Breast epithelium (tissue), 4 donors: ENCODE measurements at places on chromosomes 7 and 10.
A peak's percentile ranks its signal among the peaks of the same experiment; 100 is the strongest.

DNA sequence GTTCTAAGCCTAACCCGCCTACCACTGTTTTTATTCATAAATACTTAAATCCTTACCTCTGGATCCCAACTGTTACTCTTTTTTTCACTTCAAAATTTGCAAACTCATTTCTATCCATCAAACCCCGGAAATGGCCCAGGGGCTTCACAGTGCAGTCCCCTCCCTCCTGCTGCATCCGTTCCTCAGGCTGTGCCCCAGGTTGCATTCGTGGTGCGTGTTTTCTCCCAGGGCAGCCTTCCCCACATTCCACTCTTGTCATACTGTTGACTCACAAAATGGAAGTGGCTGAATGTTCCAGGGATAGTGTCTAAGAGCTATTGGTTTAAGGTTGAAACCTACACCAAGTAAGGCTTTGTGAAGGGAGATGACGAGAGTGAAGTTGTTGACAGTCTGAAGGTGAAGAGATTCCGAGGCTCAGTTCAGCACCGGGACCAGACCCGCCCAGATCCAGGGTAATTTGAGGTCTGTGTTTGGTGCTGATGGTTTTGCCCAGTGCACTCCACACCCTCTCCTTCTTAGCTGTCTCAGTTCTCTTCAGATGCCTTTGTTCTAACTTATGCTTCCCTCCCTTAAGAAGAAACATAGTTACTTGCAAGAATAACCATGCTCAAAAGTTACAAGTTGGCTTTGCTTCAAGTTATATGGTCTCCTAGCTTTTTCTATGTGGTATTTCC lies 7.7 kb downstream of the INSIG1 start:
- no peak for DNase-seq

GRCh38 chr7:135706858-135707569 lies 21.0 kb downstream of the SLC13A4 start:
- no peak for DNase-seq

- DNase-seq = no peak
These were observed 49.2 kb upstream of the KCNMA1 start for GRCh38 chr10:77686650-77687417.

DNA sequence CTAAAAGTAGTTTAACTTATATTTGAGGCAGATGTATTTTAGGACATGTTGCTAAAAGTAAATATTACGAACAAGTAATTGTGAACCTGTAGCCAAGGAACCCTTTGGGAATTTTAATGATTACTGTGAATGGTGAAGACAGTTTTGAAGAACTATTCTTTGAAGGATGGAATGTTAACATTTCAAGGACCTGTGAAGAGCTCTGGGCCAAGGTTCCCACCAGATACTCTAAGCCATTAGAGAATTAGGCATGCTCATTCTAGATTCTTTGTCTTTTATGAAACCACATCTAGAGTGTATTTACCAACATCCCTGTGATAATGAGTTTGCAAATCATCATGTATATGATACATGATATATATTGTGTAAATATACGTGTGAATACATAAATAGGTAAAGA lies 99.8 kb downstream of the SEPTIN7 start:
- DNase-seq = no peak

DNA sequence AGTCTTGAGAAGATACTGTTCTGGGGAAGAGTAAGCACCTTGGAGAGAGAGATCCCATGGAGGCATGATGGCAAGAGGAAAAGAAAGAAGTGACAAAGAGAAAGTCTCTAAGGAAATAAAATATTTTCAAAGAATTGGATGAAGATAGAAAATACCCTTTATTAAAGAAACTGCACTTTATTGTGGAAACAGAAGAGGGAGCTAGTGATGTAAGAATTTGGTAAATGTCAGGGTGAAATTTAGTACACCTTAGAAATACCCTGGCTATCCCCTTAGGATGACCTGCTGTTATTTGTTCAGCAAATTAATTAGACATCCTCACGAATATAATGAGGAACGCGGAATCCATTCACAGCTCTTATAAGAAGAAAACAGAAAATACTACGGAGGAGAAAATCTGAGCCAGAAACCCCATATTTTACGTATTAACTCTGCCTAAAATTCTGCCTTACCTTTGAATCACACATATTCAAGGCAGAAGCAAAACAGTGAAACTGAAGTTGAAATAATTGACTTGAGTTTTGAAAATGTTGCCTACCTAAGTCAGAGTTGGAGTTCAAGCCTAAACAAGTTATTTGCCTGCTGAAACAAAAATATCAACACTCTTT lies 90.7 kb downstream of the TFPI2 start:
- no peak for DNase-seq

DNA sequence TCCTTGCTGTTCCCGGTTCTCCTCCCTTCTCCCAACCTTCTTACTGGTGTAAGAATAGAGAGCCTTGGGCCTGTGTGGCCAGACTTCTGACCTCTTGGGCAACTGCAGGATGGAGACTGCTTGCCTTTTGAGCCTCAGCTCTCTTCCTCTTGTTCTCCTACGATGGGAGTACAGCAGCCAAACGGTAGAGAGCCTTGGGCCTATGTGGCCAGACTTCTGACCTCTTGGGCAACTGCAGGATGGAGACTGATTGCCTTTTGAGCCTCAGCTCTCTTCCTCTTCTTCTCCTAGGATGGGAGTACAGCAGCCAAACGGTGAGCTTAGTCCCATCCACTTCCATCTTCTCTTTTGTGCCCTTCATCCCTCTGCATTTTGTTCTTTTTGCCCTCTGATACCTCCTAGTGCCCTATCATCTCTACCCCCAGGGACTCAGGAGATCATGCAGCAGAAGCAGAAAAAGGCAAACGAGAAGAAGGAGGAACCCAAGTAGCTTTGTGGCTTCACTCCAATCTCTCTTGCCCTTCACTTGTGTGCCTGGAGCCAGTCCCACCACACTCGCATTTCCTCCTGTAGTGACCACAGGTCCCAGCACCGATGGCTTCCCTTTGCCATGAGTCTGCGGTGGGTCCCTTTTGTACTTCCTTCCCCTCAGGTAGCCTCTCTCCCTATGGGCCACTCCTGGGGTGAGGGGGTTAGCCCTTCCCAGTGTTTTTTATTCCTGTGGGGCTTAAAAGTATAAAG lies 15.3 kb downstream of the SLC25A13 start:
- DNase-seq = no peak

- DNase-seq = peak; percentile 39
These were observed 52.7 kb upstream of the ELN start for GRCh38 chr7:73974948-73975926.

DNA sequence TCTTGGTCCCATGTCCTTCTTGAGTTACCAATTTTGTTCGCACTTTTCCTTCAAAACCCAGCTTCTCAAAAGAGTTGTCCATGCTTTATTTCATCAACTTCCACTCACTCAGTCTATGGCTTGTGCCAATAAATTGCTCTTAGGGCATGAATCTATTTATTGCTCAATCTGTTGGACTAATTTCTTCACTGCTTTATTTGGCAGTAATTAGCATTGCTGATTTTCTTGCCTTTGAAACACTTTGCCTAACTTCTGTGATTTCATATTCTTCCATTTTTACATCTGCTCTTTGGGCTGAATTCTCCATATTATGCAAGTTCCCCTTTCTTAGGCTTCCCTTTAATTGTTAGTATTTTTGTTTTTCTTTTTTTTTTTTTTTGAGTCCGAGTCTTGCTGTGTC lies 16.8 kb downstream of the DLD start:
- DNase-seq = no peak

GRCh38 chr10:81177651-81178244 lies 640.0 kb downstream of the SH2D4B start:
- DNase-seq = no peak

DNA sequence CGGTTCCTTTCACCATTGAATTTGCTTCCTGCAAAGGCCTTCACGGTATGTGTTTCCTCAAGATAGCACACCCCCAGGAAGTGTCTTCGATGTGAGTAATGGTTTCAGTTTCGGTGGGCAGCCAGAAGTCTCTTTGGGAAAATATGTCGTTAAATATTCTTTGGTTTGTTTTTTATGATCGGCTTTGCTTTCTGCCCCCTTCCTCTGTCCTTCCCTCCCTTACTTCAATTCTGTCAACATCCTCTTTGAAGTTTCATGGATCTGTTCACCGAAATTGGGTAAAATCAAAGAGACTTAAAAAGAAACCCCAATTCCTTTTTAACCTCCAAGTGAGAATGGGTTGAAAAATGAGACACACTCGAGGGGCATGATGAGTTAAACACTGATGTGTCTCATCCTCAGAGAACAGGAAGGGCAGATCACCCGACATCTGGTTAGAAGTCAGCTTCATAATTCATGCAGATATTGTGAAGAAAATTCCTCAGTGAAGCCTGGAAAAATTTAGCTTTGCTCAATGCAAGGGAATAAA lies 170.8 kb upstream of the HABP2 start:
- no peak for DNase-seq

- peak; percentile 49 for DNase-seq
These were observed 4.3 kb downstream of the HOXA10 start for GRCh38 chr7:27169658-27170425.

DNA sequence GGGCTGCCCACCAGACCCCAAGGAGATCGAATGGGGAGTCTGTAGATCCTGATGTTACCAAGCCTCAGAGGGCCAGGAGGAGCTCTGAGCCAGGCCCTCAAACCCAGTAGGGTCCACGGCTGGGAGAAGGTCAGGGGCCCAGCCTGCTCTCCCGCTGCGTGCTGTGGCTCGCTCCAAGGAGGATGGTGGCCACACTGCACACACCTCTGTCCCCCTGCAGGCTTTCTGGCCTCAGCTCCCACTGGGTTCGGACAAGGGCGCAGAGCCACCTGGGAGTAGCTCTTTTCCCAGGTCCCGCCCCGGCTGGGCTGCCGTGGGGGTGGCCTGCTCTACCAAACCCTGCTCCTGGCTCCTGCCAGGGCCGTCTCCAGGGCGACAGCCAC lies 175.8 kb downstream of the ZNF248 start:
- DNase-seq = no peak

- DNase-seq = no peak
These were observed 18.2 kb upstream of the HECTD2 start for GRCh38 chr10:91391920-91392319.

- no peak for DNase-seq
These were observed 97.7 kb downstream of the NRCAM start for GRCh38 chr7:108358553-108358952.

GRCh38 chr7:48411619-48412018 lies 240.4 kb downstream of the ABCA13 start:
- DNase-seq = no peak

- no peak for DNase-seq
These were observed 608.8 kb downstream of the PARD3 start for GRCh38 chr10:34206078-34206934.

- DNase-seq = no peak
These were observed 138.0 kb downstream of the AUTS2 start for GRCh38 chr7:69736126-69736810.

DNA sequence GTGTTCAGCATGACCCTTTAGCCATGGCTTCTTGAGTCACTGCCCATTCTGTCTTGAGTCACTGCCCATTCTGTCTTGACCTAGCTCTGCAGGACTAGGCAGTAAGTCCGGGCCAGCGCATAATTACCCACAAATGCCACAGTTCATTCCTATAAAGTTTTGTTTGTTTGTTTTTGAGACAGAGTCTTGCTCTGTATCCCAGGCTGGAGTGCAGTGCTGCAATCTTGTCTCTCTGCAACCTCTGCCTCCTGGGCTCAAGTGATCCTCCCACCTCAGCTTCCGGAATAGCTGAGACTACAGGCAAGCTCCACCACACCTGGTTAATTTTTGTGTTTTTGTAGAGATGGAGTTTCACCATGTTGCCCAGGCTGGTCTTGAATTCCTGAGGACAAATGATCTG lies 32.7 kb upstream of the TARP start:
- no peak for DNase-seq

DNA sequence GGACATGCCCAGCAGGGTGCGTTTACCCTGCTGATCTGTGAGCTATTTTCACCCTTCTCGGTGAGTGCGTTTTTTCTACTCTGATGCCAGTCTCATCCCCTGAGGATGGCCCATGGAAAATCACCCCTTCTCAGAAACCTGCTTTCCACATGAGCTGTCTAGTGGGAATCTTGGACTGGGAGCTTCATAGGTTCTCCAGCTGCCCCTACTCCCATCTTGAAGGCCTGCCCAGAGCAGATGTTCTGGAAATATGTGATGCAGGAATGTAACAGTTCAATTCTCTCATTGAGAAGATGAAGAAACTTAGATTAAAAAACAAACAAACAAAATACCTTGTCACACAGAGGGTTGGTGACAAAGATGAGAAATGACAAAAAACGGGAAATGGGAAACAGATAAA lies 146.9 kb upstream of the RAB11FIP2 start:
- no peak for DNase-seq

- DNase-seq = no peak
These were observed 124.5 kb downstream of the TRRAP start for GRCh38 chr7:99002827-99003212.

- DNase-seq = no peak
These were observed 56.6 kb upstream of the TRIL start for GRCh38 chr7:29014725-29015124.

- DNase-seq = no peak
These were observed 147.0 kb downstream of the OAT start for GRCh38 chr10:124271676-124272075.

GRCh38 chr7:44460325-44460724 lies 30.1 kb downstream of the NUDCD3 start:
- DNase-seq = no peak

- DNase-seq = no peak
These were observed 178.5 kb downstream of the KCNMA1 start for GRCh38 chr10:77458986-77459590.

DNA sequence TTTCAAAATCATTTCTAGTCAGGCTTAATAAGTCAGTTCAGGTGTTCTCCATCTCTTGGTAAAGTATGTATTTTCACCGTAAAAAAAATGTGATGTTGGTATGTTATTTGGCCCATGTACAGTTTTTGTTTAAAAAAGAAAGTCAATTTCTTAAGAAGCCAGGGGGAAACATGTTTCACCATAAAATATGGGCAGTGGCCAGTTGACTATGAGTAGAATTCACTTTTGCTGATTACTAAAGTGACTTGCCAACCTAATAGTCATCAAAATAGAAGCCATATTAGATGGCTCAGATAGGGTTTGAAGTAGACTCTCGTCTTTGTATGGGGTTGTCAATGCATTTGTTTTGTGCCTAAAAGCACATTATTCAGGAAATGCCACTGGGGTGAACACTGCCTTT lies 266.3 kb downstream of the BICC1 start:
- no peak for DNase-seq

DNA sequence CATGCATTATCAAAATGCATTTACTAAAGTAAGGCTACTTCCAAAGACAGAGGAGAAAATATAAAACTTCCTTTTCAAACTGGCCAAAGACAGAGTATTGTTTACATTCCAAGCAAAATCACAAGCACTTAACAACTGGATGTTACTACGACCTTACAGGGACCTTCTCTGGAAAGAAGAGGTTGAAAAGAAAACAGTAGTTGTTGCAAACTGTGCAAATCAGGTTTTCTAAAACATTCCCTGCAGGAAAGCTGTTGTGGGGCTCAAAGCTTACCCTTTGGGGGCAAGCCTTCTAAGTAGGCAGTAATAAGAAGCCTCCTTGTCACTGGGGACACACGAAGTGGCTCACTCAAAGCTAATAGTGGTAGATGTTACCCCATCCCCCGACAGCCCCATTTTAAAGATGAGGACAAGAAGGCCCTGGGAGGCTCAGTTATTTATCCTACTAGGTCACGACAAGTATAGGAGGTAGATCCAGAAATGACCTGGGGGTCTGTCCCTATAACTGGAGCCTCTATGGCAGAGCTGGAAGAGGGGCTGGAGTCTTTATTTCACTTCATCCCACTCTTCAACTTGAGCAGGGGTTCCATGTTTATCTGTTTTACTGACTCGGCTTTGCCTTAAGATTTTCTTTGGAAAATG lies 46.6 kb downstream of the ATXN7L1 start:
- DNase-seq = no peak

GRCh38 chr10:113226399-113226798 lies 276.4 kb downstream of the TCF7L2 start:
- DNase-seq = no peak

GRCh38 chr10:132514821-132515520 lies 22.6 kb upstream of the INPP5A start:
- no peak for DNase-seq
